Left ventricle myocardium superior (tissue), 1 donor: ENCODE measurements at places on chromosomes 7 and 10.

DNA sequence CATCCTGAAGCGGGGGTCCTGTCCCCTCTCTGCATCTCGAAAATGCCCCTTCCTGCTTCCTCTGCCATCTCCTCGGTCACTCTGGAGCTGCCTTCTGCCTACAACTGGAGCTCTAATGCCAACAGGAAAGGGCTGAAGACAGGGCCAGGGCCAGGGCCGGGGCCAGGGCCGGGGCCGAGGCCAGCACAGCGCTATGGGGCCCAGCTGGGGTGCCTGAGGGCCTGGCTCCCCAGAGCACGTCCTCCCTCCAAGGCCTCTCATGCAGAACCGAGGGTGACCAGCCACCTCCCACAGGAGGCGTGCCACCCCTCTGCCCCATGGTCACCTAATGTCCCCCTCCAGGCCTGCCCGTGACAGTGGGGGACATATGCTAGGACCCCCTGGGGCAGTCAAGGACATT, 155.7 kb downstream of the PRKAG2 start:
- DNase-seq = no peak

DNA sequence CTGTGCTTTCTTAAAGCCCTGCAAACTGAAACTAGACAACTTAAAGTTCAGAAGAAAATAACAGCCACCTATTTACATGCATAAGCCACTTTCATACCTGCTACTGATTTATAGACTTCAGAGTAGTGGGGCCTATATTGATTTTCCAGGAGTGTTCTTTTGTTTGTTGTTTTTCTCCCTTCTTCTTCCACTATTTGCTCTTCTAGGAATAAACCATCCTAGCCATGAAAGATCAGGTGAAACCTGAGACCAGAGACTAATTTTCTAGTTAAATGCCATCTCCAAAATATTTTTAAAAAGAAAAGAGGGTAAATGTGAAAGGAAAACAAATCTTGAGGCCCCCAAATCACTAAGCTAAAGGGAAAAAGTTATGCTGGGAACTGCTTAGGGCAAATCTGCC, 72.4 kb upstream of the C1GALT1 start:
- no peak for DNase-seq

DNA sequence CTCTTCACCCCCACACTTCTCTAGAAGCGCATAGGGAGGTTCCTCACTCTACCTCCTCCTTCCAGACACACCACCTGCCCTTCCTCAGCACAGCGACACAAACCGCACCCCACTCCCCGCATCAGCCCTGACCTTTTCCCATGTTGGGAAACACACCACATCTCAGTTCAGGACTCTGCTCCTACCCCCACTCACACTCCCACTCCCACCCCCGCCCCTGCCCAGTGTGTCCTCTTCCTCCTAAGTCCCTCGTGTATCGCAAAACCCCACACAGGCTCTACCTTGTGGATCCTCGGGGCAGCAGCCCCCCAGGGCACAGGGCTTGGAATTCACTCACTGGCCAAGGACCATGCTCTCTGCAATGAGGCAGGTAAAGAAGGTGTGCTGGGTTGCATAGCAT, 4.2 kb upstream of the AOC1 start:
- DNase-seq = no peak

GRCh38 chr7:65371468-65371867, 2.2 kb upstream of the ZNF92 start:
- no peak for DNase-seq

DNA sequence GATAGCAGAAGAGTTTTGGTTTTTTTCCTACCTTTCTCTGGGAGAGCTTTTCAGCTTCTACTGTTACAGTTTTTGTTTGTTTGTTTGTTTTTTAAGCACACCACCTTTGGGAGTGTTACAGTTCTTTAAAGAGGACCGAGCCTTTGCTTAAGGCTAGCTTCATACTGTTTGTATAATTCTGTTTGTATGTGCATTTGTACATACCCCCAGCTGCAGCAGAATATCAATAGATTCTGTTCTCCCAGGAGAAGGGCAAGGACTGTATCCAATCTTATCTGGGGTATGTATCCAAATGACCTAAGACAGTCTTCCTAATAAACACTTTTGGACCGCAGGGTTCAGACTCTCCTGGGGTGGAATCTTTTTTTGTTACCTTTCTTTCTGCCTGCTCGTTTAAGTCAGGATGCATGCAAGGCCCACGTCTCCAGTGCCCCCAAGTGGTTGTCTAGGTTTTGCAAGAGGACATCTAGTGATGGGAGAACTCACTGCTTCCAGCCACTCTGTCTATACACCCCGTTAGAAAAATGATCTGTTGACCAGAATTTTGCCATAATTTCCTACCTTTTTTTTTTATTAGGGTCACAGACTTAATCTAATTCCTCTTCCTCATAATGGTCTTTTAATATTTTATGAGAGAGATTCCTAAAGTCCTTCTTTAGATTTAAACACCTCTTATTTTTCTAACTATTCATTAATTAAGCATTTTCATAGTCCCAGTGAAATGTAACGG, 23.9 kb downstream of the NRF1 start:
- no peak for DNase-seq

- no peak for DNase-seq
Observed at GRCh38 chr7:8290645-8291308, 28.8 kb upstream of the ICA1 start.

DNA sequence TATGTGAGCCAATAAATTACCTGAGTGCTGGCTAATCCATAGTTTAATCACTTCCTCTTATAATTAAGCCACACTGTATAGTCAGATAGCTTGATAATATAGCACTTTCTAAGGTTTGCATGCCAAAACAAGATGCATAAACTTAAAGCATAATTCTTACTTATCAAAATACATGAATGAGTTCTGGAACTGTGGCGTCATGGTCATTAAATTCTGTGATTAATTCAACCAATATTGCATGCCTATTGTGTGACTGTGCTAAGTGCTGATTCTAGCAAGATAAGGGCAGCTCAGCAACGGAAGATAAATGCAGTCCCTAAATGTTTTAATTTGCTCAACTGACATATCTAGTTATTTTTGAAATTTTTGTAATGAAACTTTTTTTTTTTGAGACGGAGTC, 29.7 kb downstream of the HOXA1 start:
- DNase-seq = no peak

- no peak for DNase-seq
Observed at GRCh38 chr7:46129831-46130230, 208.8 kb upstream of the IGFBP3 start.

DNA sequence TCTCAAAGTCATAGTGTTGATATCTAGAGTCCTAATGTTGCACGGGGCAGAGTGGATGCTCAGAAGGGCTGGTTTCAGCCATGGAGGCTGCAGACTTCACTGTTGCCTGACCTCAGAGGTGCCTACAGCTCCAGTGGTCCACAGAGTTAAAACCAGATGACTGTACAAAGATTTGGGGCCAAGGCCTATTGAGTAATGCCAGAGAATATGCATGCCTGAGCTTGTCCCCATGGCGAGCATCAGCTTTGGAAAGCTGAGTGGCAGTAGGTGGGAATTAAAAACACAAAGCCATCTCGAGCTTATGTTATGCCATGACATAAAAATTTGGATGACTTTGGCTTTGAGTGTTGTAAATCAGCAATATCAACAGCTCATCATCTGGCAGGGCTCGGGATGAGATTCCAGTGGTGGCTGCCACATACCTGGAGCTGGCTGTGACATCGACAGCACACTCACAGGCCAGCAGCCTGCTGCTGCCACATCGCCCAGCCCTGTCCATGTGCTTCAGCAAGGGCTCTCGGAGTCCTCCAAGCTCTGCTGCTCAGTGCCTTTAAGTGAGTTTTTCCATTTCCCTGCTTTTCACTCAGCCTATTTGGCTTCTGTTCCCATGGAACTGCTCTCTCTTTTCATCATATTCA, 379.6 kb downstream of the TNS3 start:
- no peak for DNase-seq

- DNase-seq = no peak
Observed at GRCh38 chr7:23654508-23654907, 25.5 kb upstream of the FAM221A start.

DNA sequence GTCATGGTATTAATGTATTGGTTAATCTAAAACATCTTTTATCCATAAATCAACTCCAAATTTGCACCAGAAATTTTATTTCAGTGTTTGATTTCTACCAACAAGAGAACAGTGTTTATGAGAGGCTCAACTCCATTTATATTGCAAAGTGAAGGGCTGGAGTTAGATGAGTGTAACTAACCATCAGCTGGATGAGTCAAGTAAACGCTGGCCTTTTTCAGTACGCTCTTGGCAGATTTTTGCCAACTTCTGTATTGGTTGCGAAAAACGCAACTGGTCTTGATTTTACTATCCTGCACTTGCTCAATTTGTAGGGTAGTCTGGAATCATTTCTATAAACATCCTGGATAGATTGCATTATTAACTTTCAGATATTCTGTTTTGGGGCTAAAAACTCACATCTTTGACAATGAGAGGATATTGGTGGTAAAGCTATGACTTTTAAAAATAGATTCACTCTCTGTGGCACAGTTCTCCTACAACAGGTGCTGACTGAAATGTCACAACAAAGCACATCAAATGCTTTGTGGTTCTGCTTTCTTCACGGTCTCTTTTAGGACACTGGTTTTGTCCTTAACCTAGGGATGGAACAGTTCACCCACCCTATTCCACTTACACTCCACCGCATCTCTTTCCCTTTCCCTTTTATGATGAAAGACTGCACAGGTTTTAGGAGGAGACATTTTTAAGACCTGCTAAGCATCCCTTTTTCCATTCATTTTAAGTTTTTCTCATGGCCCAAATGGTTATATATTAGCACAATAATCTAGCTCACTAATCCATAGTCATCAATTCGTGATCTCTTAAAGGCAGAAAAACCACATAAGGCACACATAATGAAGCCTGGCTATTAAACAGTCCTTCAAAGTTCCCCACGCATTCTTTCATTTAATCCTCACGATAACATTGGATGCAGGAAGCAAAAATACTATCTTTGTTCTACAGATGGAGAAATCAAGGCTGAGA, 12.8 kb downstream of the CACNA2D1 start:
- DNase-seq = no peak

- no peak for DNase-seq
Observed at GRCh38 chr10:131898713-131899112, 2.1 kb upstream of the PPP2R2D start.

GRCh38 chr10:12547301-12547771, 198.0 kb downstream of the CAMK1D start:
- DNase-seq = no peak

GRCh38 chr10:111082102-111082975, 5.5 kb downstream of the ADRA2A start:
- no peak for DNase-seq

GRCh38 chr10:86347856-86348255, 18.7 kb downstream of the GRID1 start:
- peak; percentile 6 for DNase-seq

DNA sequence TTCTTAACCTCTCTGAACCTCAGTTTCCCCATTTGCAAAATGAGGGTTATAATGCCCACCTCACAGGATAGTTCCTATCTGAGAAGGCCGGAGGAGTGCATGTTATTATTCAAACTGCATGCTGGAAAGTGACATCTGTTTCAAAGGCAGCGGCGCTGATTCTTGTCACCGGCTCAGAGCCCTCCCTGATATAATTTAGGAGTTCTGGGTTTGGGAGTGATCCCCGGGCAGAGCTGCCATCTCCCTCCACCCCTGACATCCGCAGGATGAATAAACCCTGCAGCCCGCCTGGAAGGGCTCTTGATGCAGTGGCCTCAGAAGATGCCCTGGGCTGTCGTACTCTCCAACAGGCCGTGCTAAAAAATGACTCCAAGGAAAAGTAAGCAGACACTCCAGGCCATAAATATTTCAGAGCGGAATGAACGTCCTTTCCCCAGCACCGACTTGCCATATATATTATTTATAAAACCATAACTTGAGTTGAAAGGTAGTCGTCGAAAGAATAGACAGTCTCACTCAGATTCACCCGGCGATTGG, 47.0 kb upstream of the MYL10 start:
- no peak for DNase-seq

GRCh38 chr7:85464042-85464651, 277.3 kb upstream of the SEMA3D start:
- no peak for DNase-seq

- no peak for DNase-seq
Observed at GRCh38 chr10:99875473-99875872, 93.0 kb downstream of the ABCC2 start.

GRCh38 chr7:157977306-157977705, 610.3 kb downstream of the PTPRN2 start:
- no peak for DNase-seq

GRCh38 chr7:143237366-143237765, 15.5 kb downstream of the TAS2R40 start:
- no peak for DNase-seq

DNA sequence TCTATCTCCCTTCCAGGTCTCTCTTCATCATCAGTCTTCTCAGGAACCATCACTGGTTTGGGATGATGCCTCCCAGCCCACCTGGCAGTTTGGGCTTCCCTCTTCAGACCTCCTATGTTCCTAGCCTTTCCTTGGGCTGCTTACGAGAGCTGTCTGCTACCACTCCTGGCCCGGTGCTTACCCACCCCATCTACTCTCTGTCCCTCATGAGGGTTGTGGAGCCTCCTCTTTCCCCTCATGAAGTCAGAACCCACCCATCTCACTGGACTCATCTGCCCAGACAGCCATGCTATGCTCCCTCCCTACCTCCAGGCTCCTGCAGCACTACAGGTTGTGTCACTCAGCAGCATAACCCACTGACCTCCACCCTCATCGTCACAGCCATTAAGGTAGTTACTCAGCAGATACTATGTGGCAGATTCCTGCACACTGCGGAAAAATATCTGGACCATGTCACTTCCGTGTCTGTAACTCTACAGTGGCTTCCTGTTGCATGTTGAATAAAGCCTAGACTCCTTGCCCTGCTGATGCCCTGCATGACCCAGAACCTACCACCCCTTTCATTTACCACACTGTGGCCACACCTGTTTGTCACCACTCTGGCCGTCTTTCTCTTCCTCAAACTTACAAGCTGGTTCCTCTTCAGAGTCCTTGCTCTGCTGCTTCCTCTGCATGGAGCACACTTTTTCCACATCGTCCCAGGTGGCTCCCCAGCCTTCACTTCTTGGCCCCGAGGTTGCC, 2.0 kb downstream of the DBNL start:
- DNase-seq = no peak

DNA sequence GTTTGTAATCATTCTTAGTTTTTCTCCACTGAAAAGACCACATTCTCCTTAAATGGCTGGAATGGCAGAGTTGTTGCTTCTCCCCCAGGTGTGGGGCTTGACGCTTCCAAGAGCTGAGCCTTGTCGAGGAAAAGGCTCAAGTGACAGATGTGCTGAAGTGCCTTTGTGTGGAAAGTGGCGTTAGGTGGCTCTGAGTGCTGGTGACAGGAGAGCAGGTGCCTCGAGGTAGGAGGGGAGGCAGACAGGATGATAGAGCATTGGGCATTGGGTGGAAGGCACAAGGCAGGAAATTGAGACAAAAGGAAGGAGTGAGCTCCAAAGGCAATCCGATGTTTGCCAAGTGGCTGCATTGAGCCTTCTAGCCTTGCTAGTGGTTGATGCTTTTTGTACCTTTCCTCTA, 6.7 kb downstream of the KIAA1217 start:
- DNase-seq = no peak
